ENCODE measurements at places on chromosomes 16 and 17.

- no peak for DNase-seq
Observed at GRCh38 chr16:88533381-88533917, 36.8 kb upstream of the ZC3H18 start.

GRCh38 chr16:49858200-49859124, 2.5 kb upstream of the ZNF423 start:
- DNase-seq: peak; percentile 61

GRCh38 chr16:51439271-51439670, 288.2 kb upstream of the SALL1 start:
- DNase-seq: no peak

- no peak for DNase-seq
Observed at GRCh38 chr16:73549984-73550631, 502.2 kb upstream of the ZFHX3 start.

DNA sequence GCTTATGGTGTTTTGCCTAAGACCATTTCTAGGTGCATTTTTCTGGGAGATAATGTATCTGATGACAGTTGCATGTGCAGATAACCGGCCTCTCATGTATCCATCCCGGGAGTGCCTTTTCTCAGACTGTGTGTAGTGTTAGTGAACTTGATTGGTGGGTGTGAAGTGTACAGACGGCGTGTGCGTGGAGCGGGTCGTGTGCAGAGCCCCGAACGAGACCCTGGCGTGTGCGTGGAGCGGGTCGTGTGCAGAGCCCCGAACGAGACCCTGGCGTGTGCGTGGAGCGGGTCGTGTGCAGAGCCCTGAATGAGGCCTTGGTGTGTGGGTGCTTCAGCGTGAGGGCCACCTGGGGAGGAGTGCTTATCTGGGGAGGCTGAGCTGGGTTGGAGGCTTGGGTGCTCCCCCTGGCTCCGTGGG, 28.9 kb upstream of the ZNF750 start:
- no peak for DNase-seq

- DNase-seq: no peak
Observed at GRCh38 chr17:20073055-20073979, 64.2 kb downstream of the SPECC1 start.

DNA sequence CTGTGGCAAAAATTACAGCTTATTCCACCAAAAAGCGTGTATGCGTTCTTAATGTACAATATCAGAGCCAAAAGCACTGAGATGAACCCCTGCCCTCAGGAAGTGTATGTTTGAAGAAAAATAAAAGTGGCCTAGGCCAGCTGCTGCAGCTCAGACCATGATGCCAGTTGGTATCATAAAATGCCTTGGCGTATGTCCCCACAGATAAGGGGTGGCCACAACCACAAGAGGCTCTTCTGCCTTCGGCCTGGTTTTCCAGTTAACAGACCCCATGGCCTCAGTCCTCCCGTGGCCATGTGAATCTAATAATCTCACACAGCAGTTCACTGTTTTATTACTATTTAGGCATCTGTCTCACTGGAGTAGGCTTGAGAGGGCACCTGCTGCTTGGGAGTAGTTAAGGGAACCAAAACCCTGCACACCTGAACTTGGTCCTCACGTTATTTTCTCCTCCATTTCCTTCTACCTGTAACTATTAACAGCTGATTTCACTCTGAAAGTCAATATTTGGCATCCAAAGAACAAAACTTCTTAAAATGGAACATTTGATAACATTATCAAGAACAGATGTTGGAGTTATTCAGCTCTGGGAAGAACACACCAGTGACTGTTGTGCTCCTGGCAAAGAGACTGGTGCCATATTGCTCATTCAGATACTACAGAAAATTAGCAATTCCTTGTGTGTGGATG, 34.8 kb upstream of the ERN1 start:
- DNase-seq: no peak

- DNase-seq: no peak
Observed at GRCh38 chr17:2120586-2121335, 65.9 kb downstream of the HIC1 start.

DNA sequence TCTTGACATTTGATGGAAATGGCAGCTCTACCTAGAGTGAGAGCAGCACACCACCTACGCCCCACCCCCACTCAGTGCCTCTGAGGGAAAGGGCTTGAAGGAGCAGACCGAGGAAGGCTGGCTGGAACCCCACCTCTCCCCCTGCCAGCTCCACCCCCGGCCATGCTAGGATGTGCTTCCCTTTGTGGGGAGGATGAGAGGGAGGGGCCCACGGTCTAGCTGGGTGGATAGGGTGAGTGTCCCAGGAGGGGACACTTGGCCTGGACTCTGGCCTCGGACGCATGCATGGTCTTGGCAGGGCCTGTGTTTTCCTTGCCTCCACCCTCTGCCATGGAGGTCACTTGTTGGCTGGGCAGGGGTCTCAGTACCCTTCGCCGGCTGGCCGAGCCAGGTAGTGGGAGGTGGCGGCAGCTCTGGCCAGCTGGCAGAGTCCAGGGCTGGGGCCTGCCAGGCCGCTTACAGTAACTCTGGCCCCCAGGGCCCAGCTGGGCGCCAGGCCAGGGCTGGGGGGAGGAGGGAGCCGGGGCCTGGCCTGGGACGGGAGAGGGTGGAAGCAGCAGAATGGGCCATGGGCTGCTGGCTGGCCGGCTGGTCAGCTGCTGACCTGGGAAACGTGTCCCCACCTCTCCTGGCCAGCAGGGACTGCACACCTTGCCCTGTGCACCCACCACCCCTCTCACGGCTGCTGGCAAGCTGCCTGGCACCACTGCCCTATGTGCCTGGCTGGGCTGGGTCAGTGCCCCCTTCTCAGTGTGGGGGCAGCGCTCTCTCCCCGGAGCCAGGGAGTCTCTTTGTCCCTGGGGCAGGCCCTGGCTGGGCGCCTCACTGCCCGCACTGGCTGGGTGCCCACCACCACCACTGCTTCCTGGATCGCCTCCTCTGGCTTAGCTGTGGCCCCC, 23.0 kb downstream of the RARA start:
- DNase-seq: no peak

GRCh38 chr16:22775220-22775922, 38.6 kb upstream of the HS3ST2 start:
- DNase-seq: no peak

DNA sequence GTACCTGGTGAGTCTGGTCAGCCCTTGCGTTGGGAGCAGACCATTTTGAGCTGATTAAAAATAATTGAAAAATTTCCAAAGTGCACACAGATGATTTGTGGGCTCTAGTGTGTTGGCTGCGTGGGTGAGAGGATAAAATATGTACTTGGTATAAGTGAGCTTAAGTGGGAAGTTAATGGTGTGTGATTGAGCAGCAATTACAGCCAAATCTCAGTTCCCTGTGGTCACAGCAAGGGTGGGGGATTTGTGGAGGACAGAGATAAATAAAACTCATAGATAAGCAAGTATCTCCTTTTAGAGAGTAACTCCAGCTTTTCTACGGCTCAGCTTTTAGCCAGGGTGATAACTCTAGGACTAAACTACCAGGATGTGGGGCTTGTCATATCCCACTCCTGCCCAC, 390.4 kb downstream of the UTP18 start:
- DNase-seq: no peak

- DNase-seq: no peak
Observed at GRCh38 chr16:85479972-85480726, 133.0 kb upstream of the GSE1 start.

- no peak for DNase-seq
Observed at GRCh38 chr17:78990349-78991016, 10.8 kb upstream of the LGALS3BP start.

DNA sequence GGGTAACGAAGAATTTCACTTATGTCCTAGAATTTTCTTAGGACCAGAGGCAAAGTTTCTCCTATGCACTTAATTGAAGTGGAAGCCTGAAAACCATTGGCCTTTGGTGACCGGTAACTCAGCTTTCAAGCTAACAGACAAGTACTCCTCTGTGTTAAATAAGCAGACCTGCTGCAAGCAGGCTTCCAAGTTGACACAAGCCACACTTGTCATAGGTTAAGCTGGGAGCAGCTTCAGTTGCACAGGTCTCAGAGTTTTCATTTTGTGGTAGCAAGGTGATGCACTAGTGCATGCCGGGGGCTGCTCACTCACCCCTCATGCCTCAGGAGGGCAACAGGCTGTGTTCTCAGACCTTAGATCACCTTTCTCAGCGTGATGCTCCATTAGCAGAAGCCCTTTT, 399.9 kb downstream of the UTP18 start:
- no peak for DNase-seq

GRCh38 chr17:27552276-27552732, 78.7 kb upstream of the LGALS9 start:
- DNase-seq: no peak

DNA sequence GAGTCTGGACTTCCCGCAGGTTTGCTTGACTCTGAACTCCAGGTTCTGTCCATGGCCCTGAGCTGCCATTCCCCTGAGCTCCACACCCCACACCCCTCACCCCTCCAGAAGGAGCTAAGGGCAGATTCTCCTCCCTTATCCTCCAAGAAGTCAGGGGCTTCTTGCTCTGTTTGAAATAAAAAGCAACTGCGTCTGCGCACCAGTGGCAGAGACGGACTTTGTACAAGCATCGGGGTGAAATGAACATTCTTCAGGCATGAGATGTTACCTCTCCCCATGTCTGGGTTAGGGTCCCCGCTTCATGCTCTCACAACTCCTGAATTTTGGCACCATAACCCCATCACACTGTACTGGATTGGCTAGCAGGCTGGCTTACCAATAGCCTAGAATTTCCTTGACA, 36.1 kb upstream of the DLX4 start:
- no peak for DNase-seq

GRCh38 chr16:4706871-4707270, 13.5 kb downstream of the NUDT16L1 start:
- no peak for DNase-seq

DNA sequence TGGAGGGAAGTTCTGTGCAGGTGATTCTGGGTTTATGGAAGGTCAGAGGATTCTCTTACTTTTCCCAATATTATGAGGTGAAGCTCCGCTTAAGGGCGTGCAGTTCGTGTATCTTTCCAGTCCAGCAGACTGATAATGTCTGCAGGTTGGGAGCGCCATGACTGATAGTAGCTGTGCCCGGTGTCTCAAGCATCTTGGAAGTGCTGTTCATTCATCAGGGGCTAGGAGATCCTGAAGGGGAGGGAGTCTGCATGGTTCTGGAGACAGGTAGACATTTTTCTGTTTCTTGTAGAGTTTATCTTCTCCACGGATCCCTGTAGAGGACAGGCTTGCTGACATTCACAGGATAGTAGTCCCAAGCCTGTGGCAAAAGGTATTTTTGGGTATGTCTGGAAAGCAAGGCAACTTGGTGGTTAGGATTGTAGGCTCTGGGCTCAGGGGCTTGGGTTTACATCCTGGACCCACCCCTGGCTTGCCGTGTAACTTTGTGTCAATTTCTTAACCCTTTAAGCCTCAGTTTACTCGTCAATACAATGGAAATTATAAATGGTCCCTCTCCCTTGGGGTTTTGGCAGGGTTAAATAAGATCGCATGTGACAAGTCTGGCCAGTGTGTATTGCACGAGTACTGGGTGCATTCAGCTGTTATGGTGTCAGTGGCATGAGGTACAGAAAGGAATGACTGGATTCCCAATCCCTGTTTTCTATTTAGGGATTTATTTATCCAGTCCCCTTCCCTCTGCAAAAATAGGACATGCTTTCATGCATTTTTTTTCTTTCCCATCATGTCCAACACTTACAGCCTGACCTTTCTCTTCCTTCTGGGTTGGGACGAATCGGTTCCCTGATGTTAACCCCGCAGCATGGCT, 8.2 kb downstream of the HLF start:
- DNase-seq: no peak

- no peak for DNase-seq
Observed at GRCh38 chr16:19242987-19243575, 42.5 kb upstream of the CLEC19A start.

- no peak for DNase-seq
Observed at GRCh38 chr17:79836510-79836971, 2.7 kb downstream of the CBX4 start.

GRCh38 chr17:48593126-48593829, at the start of gene HOXB5:
HOXB5 (minus strand) TSS chr17:48593779; CDS start chr17:48593682, 97 bp downstream.
- no peak for DNase-seq

DNA sequence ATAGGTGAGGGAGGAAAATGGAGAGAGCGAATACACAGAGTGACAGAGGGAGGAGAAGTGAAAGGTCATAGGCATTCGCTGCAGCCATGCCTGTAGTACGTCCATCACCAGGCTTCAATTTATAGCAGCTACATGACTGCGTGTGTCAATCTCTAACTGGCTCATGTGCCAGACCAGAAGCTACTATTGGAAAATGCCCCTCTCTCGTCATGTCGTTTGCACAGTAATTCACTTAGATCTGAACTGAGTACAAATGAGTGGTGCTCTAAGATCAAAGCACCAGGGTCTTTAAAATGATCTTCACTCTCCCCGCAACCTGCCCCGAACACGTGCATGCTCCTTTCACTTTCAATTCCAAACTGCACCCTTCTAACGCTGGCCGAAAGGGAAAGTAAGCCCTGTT, 51.3 kb downstream of the ADCY9 start:
- no peak for DNase-seq

DNA sequence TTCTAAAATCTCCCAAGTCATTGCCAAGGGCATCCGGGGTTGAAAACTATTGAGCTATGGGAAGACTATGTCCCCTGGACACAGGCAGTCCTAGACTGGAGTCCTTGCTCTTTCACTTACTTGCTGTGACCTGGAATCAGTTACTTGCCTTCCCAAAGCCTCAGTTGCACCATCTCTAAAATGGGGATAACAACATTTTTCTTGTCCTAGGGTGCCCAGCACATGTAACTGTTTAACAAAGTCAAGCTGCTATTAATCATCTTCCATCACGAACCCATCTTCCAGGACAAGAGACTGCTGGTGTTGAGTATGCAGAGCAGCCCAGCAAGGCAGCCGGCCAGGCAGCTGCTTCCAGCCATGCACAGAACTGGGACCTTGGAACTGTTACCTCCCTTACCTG, 9.9 kb upstream of the CACNG4 start:
- no peak for DNase-seq

GRCh38 chr17:82438401-82439193, 12.0 kb downstream of the CYBC1 start:
- no peak for DNase-seq

DNA sequence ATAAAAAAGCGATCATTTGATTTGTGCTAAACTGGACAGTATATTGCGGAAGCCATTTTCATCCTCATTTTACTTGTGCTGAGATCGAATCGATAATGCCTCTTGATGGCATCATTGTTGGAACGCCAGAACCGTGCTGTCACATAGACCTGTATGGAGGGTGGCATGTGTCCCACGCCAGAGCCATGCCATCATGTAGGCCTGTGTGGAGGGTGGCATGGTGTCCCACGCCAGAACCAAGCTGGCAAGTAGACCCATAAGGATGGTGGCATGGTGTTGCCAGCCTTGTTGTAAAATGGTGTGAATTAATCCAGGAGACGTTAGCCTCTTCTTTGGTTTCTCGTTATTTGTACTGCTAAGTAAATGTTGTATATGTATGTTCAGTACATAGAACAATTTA, 222.7 kb upstream of the CHMP6 start:
- DNase-seq: no peak

Data from DMS 273 treated with DMSO at 0.1 percent for 48 hours (cell line).